ENCODE measurements at places on chromosomes 7 and 10.

DNA sequence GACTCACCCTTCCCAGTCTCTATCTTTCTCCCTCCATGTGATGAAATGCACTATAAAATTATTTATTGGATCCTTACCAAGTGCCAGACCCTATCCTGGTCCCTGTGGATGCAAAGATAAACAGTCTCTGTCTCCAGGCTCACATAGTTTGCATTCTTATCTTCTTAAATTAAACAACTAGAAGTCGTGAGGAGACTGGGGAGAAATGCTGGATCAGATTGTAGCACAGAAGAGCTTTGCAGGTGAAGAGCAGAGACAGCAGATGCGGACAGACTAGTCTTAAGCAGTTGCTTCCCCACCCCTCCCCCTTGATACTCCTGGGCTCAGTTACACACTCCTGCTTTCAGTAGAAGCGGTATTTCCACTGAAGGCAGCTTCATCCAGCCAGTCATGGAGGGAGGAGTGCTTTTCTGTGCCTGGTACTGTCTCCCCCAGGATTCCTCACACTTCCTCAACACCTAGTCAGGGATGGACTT lies 20.8 kb upstream of the CDK1 start:
- no peak for DNase-seq

DNA sequence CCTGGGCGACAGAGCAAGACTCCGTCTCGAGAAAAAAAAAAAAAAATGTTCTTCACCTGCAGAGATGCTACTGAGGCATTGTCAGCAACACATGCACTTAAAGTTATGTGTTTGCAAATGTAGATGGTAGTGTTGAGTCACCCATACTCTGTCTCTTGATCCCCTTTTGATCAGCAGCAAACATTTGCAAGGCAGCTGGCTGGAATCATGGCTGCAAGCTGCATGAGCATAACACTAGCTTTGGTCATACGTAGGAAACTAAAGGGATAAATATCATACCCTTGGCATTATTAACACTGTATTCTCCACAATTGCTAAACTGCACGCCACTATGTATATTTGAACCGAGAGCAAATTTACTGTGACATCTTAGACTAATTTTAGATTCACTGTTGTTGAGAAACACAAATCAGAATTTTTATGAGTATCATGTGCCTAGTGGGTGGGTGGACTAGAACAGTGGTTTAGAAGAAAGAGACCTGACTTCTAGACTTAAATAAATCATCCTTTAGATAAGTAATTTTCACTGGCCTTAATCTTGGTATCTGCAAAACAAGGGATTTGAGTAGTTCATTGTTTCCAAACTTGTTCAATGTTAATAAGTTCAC lies 229.3 kb upstream of the MEOX2 start:
- DNase-seq: no peak

DNA sequence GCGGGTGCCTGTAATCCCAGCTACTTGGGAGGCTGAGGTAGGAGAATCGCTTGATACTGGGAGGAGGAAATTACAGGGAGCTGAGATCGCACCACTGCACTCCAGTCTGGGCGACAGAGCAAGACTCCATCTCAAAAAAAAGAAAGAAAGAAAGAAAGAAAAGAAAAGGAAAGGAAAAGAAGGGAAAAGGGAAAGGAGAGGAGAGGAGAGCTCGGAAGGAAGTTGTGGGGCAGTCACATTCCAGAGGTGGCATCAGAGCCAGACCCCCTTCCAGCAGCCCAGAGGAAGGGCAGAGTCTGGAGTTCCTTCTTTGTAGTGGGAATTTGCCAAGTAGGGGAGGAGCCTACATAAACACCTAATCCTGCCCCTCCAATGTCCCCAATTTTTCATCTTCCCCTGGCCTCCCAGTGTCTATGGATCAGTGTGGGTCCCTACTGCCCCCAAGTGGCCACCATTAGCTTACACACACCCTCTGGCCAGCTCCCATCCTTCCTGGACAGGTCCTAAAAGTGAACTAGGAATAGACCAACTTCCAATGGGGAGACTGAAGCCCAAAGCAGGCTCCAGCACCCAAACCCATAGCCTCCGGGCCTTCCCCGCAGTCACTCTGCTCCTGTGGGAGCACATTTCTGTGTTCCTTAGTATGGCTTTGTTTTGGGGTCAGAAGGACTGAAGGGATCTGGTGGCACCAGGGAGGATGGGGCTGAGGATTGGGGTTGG lies 39.6 kb upstream of the HSPB1 start:
- DNase-seq: no peak

DNA sequence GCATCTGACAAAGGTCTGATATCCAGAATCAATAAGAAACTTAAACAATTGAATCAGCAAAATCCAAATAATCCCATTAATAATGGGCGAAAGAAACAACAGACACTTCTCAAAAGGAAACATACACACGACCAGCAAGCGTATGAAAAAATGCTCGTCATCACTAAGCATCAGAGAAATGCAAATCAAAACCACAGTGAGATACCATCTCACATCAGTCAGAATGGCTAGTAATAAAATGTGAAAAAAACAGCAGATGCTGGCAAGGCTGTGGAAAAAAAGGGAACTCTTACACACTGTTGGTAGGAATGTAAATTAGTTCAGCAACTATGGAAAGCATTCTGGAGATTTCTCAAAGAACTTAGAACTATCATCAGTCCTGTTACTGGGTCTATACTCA lies 496.7 kb downstream of the SH2D4B start:
- DNase-seq: no peak

GRCh38 chr10:30556189-30556588 lies 73.4 kb downstream of the LYZL2 start:
- DNase-seq: no peak

DNA sequence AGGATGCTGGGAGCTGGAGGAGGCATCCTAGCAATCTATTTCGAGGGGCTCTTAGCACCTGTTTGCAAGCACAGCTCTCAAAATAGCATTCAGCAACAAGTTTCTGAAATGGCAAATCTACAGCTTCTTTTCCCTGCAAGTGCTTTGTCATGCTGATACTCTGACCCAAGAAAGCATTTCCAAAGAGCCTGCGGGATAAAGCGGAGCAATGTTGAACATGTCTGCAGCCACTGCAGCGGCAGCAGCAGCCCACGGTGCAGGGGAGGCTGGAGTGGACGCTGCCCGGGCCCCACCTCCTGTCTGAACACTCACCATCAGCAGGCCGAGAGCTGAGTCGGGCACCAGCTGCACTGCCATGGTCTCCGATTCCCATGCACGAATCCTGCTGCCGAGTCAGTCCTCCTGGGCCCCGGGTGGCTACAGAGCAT lies 964 bp downstream of the FRMD4A start:
- DNase-seq: no peak

DNA sequence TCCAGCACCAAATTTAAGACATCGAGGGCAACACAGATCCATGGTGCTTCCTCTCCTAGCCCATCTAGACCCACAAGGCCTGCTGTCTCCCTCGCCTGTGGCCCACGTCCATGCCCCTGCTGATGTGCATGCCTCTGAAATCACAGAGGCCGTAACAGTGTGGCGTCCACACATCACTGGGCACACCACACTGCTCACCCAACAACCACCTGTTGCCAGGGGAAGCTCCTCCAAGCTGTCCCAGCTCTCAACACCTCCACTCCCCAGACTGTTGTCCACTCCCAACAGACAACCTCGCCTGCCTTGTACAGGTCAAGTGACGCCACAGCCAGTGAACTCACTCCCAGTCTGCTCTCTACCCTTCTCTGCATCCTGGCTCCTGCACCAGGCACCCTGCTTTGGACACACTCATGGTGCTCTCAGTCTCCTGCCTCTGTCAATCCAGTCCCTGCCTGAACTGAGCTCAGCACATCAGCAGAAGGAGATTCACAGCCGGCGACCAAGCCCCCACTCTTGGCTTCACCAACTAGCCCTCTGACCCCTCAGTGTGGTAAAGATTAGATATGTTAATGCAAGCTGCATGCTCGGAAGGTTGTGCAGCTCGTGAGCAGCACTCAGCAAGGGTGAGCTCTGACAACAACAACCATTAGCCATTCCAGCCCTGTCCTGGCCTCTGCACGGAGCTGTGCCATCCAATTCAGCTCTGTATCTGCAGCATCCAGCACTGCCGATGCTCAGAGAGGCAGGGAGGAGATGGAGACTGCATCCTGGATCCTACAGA lies 197.0 kb downstream of the TNS3 start:
- no peak for DNase-seq

DNA sequence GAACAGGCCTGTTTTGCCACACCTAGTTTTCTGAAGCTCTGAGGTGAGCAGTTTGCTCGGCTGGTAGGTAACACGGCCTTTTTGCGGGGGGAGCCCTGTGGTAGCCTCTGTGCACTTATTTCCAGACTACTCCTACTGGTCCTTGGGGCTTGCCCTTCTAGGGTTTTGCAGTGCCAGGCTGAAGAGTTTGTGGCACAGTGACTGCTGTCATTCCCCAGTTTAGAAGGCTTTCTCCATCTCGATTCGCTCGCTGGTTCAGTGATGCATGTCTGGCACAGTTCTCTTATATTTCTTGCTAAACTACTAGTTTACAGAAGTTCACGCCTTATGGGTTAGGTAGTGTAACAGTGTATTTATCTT lies 711 bp downstream of the KIF20B start:
- no peak for DNase-seq

GRCh38 chr10:124551097-124551496 lies 89.5 kb downstream of the LHPP start:
- DNase-seq: no peak

GRCh38 chr10:80472234-80473095 lies 18.4 kb downstream of the TSPAN14 start:
- DNase-seq: no peak

GRCh38 chr7:26633557-26633956 lies 230.8 kb downstream of the SKAP2 start:
- no peak for DNase-seq

DNA sequence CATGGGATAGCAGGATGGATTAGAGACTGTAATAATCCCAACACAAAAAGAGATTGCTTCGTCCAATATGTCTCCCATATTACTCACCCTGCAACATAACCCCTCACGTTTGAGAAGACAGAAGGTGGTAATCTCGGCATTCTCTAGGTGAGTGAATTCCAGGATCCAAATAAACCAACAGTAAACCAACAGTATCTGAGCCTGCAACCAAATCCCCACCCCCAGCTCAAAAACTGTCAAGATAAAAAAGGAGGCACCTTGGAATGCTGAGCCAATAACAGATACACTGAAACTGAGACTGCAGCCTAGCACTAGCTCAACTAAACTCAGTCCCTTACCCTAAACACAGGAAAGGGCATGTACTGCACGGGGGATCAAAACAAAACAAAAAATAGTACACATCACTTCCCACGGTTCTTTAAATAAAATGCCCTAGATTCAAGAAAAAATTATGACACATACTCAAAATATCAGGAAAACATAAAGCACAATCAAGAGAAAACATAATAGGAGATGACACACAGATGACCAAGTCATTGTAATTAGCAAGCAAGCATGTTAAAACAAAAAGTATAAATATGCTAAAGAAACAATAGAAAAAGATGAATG lies 28.0 kb downstream of the IPMK start:
- no peak for DNase-seq

GRCh38 chr7:81470724-81471379 lies 299.0 kb downstream of the HGF start:
- DNase-seq: no peak

DNA sequence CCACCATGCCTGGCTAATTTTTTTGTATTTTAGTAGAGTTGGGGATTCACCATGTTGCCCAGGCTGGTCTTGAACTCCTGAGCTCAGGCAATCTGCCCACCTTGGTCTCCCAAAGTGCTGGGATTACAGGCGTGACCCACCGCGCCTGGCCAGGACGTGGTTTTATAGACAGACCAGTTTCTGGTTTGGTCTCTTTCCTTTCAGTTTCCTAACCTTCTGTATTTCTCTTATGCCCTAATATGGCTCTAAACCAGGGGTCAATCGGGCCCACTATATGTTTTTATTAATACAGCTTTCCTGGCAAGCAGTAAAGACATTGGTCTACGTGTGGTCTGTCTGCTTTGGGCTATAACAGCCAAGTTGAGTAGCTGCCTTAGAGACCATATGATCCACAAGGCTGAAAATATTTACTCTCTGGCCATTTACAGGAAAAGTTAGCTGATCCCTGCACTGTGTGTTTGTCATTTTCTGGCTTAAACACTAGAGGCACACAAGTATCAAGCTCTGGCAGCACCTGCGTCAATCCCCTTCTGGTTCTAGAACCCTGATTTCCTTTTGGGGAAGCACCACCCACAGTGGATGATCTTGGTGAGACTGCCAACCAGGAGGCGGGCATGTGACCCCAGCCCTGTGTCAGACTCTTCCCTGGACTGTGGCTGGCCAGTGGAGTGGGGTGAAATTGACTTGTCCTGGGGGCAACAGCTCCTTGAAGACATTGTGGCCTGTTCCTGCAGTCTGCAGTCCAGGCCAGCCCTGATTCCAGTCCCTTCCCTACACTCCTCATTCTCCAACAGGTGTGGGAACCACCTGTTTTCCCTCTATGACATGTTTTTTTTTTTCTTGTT lies 497.2 kb downstream of the PLXNA4 start:
- no peak for DNase-seq

GRCh38 chr7:129108581-129108980 lies 35.9 kb upstream of the TSPAN33 start:
- DNase-seq: no peak

DNA sequence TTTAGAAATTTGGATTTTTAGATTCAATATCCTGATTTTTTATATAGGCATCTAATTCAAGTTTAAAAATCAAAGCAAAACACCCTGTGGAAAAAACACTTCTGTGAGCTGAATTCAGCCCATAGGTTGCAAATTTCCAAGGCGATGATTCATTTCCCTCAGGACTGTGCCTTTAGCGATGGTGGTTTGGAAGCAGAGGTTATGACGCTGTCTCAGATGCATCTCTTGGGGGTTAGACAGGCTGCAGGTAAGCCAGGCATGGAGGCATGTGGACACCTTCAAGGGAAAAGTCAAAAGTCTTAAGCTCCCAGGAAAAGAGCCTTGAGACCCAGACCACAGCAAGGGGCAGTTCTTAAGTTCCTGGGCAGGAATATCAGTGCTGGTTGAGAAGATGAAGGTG lies 9.5 kb upstream of the FRA10AC1 start:
- DNase-seq: no peak

- no peak for DNase-seq
Observed at GRCh38 chr7:137544453-137545058, 201.0 kb upstream of the PTN start.

DNA sequence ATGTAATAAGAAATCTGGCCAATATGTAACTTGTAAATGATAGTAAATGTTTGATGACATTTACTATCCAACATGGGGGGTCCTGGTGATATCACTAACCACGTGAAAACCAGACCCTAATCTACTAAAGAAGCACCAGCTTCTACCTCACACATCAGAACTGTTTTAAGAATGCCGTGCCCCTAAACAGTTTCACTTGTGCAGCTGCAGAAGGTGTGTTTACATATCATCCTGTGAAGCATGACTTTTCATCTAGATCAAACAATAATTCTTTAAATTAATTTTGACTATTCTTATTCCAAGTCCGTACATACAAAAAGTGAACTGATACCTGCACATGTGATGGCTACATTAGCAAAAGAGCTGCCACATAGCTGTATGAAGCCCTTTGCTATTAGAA lies 61.0 kb downstream of the STEAP1B start:
- no peak for DNase-seq

Data from left forelimb (tissue), 1 donor.